ENCODE measurements at places on chromosomes 13 and 19.

DNA sequence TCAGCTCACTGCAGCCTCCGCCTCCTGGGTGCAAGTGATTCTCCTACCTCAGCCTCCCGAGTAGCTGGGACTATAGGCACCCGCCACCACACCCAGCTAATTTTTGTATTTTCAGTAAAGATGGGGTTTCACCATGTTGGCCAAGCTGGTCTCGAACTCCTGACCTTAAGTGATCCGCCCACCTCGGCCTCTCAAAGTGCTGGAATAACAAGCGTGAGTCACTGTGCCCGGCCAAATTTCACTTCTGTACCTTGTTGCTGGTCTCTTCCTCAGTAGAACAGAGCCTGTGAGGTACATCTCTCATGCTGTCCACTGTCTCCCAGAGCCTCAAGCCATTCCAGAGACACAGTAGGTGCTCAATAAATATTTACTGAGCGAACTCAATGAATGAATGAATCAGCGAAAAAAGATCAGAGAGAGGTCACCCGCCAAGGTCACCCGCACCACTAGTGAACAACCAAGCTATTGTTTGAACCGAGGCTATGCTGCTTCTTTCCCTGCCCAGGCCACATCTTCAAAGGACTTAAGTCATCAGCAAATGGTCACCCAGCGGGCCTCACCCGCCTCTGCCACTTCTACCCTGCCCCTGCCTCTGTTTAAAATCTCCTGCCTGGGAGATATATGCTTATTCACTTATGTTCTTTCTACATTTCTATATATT is 9.3 kb downstream of the TMEM143 start:
- DNase-seq: no peak

GRCh38 chr19:50536662-50537305 is 23.1 kb upstream of the ASPDH start:
- no peak for DNase-seq

DNA sequence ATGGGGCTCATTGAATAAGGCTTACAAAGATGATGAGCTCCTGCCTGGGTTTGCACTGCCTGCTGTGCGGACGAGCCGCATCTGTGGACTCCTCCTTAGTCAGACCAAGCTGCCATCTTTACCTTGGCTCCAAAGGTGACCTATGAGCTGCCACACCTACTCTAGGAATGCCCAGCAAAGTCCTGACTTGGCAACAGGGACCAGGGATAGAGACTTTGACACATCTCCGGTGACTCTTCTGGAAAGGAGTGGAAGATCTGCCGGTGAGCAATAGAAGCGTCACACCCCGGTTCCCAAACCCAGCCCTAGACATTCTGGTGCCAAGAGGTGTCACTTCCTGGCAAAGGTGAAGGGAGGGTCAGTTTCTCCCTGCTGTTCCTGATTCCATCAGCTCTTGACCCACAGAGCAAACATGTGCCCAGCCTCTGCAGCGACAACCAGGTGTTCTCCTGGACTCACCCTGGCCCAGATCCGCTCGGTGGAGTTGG is 50.2 kb upstream of the GTF3A start:
- no peak for DNase-seq

- DNase-seq: no peak
Observed at GRCh38 chr19:3653865-3654513, 27.4 kb upstream of the CACTIN start.

DNA sequence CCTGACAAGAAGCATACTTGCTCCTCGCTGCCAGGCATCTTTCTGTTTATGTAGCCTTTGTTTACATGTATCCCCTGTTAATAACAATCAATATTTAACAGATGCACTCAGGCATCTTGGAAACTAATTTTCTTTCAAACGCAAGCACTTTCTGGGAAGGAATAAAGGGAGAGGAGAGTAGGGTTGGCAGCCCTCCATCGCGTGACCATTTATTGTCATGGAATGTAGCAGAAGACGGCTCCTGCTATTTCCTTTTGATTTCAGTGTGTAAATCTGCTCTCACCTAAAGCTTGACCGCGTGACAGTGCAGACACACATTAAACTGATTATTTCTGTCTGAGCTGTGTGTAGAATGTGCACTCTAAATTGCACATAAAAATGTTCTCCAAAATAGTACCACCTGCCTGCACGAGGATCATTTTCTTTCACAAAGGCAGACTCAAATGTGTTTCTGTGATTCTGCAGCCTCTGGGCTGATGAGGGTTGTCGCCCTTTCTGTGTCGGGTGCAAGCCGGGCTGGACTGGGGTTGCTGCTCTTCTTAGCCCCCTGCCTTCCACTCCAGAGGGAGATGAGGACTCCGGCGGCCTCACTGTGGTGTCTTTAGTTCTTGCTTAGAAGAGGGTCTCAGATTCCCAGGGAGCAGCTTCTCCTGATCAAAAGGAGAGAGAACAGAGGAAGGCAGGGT is 223.5 kb upstream of the MAB21L1 start:
- no peak for DNase-seq

DNA sequence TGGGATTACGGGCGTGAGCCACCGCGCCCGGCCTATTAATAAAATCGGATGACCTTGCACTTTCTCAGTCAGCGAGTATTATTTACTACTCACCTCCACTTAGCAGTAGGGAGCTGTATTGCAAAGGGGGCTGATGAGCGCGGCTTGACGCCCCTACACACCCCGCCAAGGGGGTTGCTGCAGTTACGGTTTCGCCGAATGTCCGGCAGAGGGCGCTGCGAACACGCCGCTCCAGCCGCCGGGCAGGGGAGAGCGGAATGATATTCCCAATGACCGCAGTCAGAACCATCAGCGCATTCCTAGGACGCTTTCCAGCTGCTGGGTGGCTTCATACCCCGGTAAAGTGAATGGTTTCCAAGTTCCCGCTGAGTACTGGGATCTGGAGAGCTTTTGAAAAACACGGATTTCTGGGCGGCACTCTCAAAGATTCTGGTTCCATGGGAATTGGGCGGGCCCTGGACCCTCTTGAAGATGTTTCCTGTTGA is 30.0 kb upstream of the TPT1 start:
- DNase-seq: peak; percentile 85

- DNase-seq: no peak
Observed at GRCh38 chr13:48486362-48486761, 46.5 kb downstream of the RCBTB2 start.

DNA sequence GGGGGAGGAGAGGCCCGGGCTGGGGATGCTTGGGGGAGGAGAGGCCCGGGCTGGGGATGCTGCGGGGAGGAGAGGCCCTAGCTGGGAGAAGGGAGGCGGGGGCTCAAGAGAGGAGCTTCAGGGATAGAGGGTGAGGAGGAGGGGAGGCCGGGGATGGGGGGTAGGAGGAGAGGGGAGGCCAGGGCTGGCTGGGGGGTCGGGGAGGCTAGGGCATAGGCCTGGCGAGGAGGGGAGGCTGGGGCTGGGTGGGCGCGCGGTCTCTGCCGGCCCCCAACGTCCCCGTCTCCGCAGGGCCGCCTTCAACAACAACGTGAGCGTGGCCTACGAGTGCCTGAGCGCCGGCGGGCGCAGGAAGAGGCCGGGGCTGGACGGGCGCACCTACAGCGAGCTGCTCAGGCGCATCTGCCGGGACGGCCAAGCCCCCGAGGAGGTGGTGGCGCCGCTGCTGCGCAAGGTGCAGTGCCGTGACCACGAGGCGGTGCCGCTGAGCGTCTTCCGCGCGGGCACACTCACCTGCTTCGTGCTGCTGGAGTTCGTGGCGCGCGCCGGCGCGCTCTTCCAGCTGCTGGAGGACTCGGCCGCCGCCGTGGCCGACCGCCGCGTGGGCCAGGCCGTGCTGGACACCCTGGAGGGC is 11.4 kb downstream of the TPGS1 start:
- no peak for DNase-seq

GRCh38 chr19:45118106-45118505 is 25.1 kb downstream of the PPP1R37 start:
- no peak for DNase-seq

- no peak for DNase-seq
Observed at GRCh38 chr19:31334849-31335624, 14.2 kb downstream of the TSHZ3 start.

GRCh38 chr19:10797541-10798256 is 38.3 kb downstream of the TMED1 start:
- DNase-seq: no peak

DNA sequence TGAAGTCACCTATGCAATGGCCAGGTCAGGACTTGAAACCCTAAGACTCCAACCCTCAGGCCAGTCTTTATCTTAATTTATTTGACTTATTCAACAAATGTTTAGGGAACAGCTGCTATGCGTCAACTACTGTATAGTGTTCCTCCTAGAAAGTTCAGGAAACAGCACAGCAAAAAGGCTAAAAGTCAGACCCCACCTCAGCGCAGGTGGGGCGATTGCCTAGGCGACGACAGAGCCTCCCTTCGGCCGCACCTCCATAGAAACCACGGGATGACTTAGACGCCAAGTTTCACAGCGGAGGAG is 502 bp downstream of the VRK3 start:
- DNase-seq: no peak

GRCh38 chr13:34816245-34816884 is 125.7 kb upstream of the NBEA start:
- no peak for DNase-seq

DNA sequence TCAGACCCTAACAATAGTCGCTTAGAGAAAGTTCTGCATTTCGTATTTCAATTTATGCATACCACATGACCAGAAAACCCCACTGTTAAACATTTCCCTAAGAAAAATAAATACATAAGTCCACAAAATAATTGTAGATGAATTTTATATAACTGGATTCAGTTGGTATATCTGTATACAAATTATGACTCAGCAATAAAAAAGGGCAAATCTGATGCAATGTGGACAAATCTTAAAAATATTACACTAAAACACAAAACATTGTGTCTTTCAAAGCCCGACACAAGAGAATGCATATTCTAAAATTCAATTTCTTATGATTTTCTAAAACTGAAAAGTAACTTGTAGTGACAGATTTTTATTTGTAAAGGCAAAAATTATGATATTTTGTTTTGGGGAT is 1005.0 kb downstream of the EFNB2 start:
- no peak for DNase-seq

DNA sequence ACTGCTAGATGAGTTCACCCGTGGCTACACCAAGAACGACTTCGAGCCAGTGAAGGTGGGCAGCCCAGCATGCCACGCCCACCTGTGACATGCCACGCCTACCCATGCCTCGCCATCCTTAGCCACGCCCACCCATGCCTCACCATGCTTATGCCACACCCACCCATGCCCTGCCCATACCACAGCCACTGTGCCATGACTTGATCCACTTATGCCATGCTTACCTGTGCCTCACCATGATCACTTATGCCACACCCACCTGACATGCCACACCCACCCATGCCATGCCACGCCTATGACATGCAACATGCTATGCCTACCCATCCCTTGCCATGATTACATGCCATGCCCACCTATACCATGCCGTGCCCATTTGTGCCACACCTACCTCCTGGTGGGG is 12.9 kb upstream of the USE1 start:
- peak; percentile 87 for DNase-seq

Measured in 8988T (cell line).